ENCODE measurements at places on chromosomes 7 and 10.

- DNase-seq: peak; percentile 75
Measured at GRCh38 chr7:117124591-117125220, 171.4 kb downstream of the ST7 start.

DNA sequence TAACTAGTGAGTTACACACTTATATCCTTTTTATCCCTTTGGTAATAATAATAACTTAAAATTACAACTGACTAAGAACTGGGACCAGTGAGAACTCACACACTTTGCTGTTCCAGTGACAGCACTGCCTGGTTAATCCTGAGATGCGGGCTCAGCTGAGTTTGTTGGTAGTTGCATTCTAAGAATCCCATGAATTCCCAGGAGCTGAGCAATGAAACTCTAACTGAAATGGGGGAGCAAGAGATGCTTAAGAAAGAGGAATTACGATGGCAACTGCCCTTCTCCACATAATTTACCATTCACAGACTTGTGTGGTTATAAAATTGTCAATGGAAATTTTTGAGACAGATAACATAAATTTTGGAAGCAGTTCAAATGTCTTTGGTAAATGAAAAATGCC lies 659.4 kb downstream of the MAGI2 start:
- DNase-seq: no peak

GRCh38 chr7:131483586-131483985 lies 72.8 kb downstream of the PODXL start:
- DNase-seq: no peak

DNA sequence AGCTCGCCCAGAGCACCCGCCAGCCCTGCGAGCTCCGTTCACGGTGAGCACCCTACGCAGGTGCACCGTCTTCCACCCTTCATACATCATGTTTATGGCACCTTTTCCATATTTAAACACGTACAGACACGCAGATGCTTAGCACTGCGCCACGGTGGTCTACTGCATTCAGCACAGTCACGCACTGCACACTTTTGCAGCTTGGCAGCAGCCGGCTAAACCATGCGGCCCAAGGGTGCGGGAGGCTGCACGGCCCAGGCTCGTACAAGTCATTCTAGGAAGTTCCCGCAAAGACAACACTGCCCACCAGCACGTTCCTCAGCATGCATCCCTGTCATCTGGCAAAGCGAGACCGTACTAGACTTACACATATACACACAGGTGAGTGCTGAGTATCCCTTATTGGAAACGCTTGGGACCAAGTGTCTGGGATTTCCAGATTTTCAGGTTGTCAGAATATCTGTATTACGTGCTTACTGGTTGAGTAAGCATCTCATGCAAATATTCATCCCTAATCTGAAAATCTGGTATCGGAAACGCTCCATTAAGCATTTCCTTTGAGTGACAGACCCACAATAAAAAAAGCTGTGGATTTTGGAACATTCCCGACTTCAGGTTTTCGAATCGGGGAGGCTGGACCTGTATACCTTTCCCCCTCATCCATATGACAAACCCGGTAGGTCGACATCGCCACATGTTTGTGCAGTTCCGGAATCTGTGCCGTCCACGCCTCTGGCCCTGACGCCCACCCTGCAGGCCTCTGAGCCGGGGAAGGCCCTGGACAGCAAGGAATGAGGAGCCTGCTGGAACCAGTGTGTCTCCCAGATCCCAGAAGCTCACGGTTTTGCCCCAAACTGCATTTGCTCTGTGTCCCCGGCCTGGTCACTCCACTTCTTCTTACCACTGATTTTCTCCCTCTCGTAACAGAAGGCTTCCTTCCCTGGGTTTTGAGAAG lies 222.2 kb downstream of the ELFN1 start:
- DNase-seq: no peak

DNA sequence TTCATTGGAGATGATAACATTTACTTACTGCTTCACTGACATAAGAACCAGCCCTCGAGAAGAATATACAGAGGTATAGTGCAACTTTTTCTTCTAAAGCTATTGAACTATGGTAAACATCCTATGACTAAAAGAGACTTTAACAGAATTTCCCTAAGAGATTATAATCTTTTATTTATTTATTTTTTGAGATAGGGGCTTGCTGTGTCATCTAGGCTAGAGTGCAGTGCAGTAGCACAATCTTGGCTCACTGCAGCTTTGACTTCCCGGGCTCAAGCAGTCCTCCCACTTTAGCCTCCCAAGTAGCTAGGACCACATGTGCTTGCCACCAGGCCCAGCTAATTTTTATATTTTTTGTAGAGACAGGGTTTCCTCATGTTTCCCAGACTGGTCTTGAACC lies 258.5 kb upstream of the FERD3L start:
- DNase-seq: no peak

DNA sequence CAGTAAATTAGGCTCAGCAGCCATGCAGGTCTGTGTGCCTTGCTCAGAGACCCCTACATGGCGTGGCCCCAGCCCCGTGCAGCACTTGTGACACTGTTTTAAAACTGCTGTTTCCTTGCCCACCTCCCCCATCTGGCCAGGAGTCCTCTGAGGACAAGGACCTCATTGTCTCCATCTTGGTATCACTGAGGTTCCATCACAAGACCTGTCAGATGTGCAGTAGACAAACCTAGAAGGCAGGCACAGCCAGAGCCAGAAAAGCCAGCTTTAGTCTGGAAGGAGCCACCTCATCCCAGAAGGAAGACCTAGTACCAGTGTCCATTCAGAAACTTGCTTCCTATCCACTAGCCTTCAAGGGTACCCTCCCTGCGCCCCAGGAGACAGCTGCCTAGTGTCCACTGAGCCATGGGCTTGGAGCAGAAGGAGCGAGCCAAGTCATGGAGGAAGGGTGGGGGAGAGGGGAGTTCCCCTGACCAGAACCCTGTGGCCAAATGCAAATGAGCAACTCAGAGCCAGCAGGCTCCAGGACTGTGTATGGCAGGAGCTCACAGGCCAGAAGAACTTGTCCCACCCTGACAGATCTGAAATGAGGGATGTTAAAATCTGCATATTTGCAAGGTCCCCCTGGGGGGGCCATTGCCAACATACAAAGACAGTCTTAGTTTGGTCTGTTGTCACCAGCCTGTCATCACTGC lies 176.1 kb downstream of the SH3PXD2A start:
- no peak for DNase-seq

DNA sequence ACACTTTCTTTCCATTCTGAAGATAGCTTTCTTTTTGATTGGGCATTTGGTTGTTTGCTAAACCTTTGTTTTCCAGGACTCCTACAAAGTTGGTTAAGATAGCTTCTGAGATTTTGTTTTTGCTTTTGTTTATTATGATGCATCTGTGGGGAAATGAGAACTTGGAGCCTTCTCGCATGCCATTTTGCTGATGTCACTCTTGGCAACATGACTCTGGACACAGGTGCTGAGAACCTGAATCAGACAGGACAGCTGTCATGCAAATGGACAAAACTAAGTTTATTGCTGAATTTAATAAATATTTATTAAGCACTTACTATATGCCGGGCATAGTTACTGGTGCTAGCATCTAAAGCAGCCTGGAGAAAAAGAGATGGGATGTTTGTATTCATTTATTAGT lies 274.1 kb downstream of the ZEB1 start:
- DNase-seq: no peak

- DNase-seq: no peak
Measured at GRCh38 chr10:18312374-18313139, 172.3 kb downstream of the CACNB2 start.

DNA sequence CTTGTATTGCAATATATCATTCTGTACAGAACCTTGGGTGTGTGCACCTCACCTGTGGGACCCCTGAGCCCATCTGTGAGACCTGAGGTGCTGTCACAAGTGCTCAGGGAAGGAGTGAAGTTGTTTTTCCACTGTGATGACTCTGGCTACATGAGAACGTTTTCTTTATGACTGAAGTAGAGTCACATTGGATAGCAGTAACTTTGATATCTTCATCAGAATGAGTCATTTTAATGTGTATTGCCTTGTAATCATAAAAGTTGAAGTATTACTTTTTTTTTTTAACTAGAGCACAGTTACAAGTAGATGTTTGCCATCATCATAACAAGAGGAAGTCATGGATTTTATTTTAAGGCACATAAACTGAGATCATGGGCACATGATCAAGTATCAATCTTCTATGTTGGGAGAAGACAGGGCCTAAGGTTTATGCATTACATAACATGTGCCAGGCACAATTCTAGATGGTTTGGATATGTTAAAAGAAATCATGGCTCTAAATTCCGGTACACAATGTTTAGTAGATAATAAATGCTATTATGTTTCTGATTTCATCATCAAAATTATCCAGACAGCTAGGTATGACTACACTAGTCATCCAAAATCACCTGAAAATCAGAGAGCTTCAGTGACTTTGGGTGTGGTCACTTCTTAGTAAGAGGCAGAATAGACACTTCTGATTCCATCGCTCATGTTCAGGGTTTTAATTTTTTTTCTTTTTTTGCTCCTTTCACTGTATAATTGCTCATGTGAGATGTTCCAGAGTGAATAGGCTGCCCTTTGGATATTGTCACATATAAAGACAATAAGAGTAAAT lies 82.7 kb upstream of the KLF6 start:
- DNase-seq: no peak

GRCh38 chr7:73920406-73921134 lies 59.6 kb downstream of the TMEM270 start:
- DNase-seq: no peak

DNA sequence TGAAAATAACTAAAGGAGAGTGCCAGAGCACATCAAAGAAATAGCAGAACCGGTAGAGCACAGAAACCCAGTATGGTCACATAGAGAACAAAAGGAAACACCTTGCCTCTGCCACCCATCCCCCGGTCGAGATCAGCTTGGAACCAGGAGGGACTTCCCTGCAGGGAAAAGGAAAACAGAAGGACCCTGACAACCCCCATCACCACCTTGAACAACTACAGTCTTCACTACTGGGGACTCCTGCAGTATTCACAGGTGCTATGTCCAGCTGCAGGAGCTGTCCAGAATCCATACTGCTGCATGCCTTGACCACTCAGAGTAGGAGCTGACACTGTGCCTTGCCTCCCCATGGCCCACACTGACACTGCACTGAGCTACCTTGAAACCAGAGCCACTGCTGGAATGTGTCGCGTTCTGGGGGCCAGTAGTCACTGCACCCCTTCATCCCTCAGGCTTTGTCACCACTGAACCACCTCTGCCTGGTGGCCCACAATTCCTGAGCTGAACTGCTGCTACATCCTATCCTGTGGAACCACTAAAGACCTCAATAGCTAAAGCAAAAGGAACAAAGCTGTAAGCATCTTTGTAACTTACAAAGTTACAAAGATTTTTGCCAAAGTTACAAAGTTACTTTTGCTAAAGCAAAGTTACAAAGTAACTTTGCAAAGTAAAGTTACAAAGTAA lies 66.8 kb downstream of the TRIL start:
- no peak for DNase-seq

GRCh38 chr7:132343199-132343598 lies 233.1 kb downstream of the PLXNA4 start:
- DNase-seq: no peak

GRCh38 chr7:94301024-94301586 lies 93.6 kb upstream of the COL1A2 start:
- peak; percentile 76 for DNase-seq

- no peak for DNase-seq
Measured at GRCh38 chr7:129122078-129122750, 22.3 kb upstream of the TSPAN33 start.

GRCh38 chr7:41275255-41275654 lies 427.6 kb downstream of the INHBA start:
- DNase-seq: no peak

- DNase-seq: no peak
Measured at GRCh38 chr10:955127-955819, 23.8 kb upstream of the LARP4B start.

DNA sequence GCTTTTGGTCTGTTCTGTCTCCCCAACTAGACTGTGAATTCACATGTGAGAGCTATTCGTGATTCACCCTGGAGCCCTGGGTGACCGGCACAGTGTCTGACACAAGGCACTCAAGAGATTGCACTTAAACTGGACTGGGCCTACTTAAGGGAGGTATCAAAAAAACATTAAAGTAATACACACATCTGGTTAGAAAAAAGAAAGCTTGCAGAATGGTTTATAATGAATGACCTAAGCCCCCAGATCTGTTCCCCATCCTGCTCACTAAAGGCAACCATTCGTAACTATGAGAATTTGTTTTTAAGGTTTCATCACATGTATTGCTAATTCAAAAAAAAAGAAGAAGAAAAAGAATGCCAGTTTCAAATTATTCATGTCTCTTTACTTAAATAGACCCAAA lies 74.5 kb downstream of the DGKI start:
- no peak for DNase-seq

- DNase-seq: no peak
Measured at GRCh38 chr7:113246738-113247137, 128.4 kb upstream of the SMIM30 start.

DNA sequence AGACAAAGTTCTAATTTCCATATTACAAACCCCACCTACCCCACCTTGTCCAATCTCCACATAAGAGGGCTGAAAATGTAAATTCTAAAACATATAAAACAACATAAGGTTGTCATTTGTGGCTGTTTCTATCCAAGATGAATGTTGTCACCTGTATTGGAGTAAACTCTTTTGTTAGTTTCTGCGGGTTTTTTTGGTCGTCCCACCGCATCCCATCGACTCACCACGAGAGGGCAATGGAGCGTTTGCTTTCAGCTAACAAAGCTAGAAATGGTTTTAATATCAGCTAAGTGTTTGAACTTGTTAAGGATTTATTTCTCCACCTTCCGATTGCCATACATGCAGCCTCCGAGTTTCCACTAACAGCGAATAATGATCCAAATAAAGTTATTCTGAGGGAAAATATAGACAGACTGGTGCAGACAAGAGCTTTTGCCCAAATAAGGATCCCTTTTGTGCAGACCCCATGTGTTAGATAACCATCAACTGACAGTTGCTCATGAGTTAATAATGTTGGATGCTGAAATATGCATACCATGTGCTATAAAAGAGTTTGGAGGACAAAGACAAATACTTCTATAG lies 137.2 kb downstream of the ARID5B start:
- peak; percentile 73 for DNase-seq

- DNase-seq: no peak
Measured at GRCh38 chr10:120582753-120583152, 125.7 kb downstream of the PLPP4 start.

GRCh38 chr10:71285180-71285545 lies 33.9 kb upstream of the SLC29A3 start:
- DNase-seq: no peak

GRCh38 chr10:58839771-58840170 lies 327.1 kb downstream of the BICC1 start:
- no peak for DNase-seq
